Smooth muscle cell of the pulmonary artery (primary cell): ENCODE measurements at places on chromosomes 11 and 22. TPM values are rescaled to one million over a fixed set of nuclear protein-coding genes. Genes with fewer than 3 reads are reported as not detected.

TH gene
- not detected in 2 replicates for total RNA-seq

NOX4 gene
- total RNA-seq = 0.85 and 2.7 TPM in 2 replicates

GRM5 gene
- total RNA-seq = under 0.01 and 0.10 TPM in 2 replicates

NRXN2 gene
- 8.0 and 92.7 TPM in 2 replicates for total RNA-seq

SCGB1C1 gene
- total RNA-seq = not detected in 2 replicates

PAAF1 gene
- total RNA-seq = 14.7 and 16.3 TPM in 2 replicates

SCGB1A1 gene
- total RNA-seq = not detected in 2 replicates

LYVE1 gene
- total RNA-seq = 0.23 and 4.6 TPM in 2 replicates

UBQLN3 gene
- total RNA-seq = 0.10 and 0.26 TPM in 2 replicates

AMOTL1 gene
- 55.7 and 85.8 TPM in 2 replicates for total RNA-seq

NCR3LG1 gene
- 3.5 and 8.4 TPM in 2 replicates for total RNA-seq

CRYAB gene
- 34.2 and 73.0 TPM in 2 replicates for total RNA-seq

FAM76B gene
- 16.5 and 18.0 TPM in 2 replicates for total RNA-seq

GPR83 gene
- not detected in 2 replicates for total RNA-seq

SHISAL1 gene
- total RNA-seq = 13.5 and 35.8 TPM in 2 replicates

OR8A1 gene
- total RNA-seq = not detected in 2 replicates
